ENCODE measurements at places on chromosomes 1 and 21.

- DNase-seq: no peak
These were observed 134.0 kb downstream of the NPHP4 start for GRCh38 chr1:5858246-5858645.

DNA sequence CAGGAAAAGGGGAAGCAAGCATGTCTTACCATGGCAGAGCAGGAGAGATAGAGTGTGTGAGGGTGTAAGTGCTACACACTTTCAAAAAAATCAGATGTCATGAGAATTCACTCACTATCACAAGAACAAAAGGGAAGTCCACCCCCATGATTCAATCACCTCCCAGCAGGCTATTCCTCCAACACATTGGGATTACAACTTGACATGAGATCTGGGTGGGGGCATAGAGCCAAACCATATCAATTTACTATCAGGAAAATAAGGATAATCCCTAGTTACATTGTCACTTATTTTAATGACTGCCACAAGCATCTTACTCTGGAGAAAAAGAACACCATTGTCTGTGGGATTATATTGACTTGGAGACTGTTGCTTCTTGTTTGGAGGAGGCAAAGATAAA is 66.1 kb upstream of the VANGL1 start:
- DNase-seq: no peak

DNA sequence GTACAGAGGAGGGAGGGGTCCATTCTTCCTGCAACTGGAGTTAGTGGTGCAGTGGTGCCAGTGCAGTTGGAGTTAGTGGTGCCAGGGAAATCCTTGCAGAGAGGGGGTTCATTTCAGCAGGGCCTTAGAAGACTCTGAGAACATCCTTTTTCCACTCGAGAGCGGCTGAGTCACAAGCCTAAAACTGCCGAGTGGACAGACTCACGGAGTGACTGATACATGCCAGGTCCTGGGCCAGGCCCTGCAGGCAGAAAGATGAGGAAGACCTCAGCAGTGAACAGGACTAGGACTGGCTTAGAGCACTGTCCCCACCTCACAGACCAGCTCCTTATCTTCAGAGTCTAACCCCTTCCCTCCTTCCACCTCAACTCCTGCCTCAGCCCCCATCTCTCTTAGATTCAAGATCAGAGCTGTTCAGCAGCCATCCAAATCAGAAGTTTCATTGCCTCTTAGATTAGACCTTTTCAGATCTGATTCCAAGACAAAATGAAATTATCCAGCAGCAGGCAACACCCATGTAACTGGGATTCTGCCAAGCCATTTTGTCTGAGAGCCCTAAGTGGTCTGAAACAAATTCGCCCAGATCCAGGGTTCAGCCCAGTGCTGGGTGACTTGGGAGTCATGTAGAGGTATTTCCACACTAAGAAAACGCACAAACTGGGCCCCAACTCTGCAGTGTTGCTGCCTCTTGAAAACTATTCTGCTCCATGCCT is 12.7 kb upstream of the IKBKE start:
- DNase-seq: no peak

DNA sequence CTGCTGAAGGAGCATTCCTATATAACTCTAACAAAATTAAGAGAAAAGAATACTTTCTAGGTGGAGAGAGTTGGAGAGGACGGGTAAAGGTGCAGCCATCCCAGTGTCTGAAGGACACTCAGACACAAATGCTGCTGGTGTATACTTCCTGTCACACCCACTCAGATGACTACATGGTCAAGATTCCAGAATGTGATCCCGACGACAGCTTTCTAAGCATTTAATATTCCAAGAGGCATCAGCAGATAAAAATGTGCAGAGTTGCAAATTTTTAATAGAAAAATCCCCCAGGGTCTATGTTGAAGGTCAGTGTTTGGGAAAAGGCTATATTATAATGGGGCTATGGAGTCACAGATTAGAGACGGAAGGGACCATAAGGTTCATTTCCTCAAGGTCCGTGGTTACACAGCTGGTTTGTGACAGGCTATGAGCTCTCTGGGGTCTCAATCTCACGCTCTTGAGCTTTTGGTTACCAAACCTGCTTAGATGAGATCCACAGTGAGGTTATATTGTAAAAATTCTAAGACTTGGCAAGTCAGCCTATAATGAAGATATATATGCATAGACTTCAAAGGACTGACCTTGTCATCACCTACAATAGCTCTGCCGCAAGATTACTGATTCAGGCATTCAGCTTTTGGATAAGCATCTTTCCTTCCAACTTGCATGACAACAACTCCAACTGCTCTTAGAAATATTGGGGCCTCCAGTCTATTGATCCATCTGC is 35.1 kb downstream of the ZNF281 start:
- no peak for DNase-seq

GRCh38 chr1:219387211-219387610 is 213.5 kb downstream of the LYPLAL1 start:
- DNase-seq: no peak

DNA sequence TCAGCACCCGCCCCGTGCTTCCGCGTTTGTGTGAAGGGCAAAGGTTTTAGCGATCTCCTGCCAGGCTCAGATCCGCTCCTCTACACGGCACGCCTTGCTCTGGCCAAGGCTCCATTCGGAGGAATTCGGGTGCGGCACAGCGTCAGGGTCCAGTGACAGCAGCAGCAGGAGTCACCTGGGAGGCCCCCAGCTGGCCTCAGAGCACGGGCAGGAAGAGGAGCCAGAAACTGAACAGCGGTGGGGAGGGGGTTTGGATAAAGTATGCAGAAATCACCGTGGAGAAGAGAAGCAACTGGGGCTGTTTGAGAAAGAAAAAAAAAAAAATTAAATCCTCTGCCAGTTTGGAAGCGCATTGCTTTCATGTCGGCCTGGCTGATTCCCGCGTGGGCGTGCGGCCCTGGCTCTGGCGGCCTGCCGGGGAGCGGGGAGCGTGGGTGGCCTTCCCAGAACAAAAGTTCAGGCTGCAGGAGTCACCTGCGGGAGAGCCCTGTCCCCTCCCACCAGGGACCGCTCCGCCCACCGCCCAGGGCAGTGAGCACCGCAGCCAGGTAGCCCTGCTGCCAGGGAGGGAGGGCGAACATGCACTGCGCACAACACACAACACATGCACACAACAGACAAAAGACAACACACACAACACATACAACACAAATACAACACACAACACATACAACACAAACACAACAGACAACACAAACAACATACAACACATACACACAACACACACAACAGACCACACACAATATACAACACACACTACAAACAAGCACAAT is 107.6 kb downstream of the ETS2 start:
- DNase-seq: peak; percentile 61

DNA sequence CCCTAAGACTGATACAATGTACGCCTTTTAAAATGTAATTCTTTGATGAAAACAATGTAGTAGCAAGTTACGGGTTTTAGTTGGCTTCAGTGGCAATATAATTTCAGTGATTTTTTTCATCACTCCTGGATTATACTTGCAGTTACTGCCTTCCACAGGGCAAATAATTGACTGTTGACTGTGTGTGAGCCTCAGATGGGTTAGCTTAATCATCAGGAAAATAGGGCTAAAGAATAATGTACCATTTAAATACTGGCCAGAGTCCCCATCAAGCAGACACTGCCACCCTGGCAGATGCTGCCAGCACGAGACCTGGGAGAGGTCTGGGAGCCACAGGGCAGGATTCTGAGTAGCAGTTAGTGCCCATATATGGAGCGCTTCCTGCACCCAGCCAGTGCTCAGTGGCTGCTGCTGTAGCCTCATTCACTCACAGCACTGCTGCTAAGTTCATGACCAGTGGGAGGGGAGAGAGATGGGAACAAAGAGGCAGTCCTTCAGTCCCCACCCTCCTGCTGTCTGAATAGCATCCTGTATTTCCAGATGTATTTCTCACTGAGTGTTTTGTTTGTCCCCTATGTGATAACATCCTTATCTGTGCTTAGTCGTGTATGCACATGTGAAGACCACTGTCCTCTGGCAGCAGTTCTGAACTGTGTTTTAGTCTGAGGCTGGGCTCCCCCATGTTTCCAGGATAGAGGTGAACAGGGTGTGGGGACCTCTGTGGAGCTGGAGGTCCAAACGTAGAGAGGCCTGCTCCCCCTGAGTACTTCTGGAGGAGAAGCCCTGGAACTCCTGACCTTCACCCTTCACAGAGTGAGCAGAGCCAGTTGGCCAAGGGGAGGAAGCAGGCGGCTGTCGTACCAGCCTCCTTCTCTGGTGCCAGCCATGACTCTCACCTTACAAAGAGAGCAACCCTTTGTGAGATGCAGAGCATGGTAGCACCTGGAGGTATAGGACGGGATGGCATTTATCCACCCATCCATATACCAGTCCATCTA is 80.4 kb downstream of the ADARB1 start:
- no peak for DNase-seq

- peak; percentile 41 for DNase-seq
These were observed 208.2 kb upstream of the TMEM51 start for GRCh38 chr1:14945132-14946010.

DNA sequence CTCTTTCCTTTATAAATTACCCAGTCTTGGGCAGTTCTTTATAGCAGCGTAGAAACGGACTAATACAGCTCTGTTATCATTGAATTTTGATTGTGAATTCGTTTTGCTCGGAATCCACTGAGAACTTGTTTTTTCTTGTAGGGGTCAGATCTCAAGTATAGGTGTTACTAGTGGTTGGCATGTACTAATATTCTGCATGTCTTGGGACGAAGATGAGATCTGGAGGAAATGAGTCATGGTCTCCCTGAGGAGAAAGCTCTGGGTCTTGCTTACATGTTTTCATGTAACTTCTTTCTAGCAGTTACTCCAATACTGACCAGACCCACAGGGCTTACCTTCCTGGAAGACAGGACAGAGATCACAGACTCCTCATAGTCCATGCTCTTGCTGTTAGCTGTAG is 30.3 kb downstream of the ZSCAN20 start:
- no peak for DNase-seq

GRCh38 chr1:96333522-96334235 is 387.9 kb upstream of the PTBP2 start:
- no peak for DNase-seq

GRCh38 chr1:180519846-180520245 is 17.5 kb upstream of the ACBD6 start:
- DNase-seq: no peak

GRCh38 chr1:30342535-30343141 is 380.7 kb downstream of the MATN1 start:
- DNase-seq: no peak

DNA sequence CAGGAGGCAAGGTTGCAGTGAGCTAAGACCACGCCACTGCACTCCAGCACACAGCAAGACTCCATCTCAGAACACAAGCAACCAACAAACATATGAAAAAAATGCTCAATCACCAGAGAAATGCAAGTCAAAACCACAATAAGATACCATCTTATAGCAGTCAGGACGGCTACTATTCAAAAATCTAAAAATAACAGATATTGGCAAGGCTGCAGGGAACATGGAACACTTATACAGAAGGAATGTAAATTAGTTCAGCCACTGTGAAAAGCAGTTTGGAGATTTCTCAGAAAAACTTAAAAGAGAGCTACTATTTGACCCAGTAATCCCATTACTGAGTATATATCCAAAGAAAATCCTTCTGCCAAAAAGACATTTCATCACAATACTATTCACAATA is 27.6 kb upstream of the POGK start:
- DNase-seq: no peak

GRCh38 chr1:33943978-33944377 is 80.1 kb downstream of the HMGB4 start:
- DNase-seq: no peak

GRCh38 chr21:42567861-42568260 is 54.2 kb downstream of the SLC37A1 start:
- DNase-seq: no peak

DNA sequence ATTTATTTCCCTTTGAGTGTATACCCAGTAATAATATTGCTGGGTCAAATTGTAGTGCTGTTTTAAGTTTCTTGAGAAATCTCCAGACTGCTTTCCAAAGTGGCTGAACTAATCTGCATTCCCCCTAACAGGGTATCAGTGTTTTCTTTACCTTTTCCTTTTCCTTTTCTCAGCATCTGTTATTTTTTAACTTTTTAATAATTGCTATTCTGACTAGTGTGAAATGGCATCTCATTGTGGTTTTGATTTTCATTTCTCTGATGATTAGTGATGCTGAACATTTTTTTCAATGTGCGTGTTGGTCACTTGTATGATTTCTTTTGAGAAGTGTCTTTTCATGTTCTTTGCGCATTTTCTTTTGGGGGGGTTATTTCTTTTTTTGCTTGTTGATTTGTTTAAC is 374.9 kb upstream of the BRINP3 start:
- DNase-seq: no peak

GRCh38 chr1:215022204-215022603 is 60.3 kb upstream of the KCNK2 start:
- DNase-seq: no peak

Measured in heart right ventricle (tissue), 16 donors.